T-helper 1 cell treated with Interleukin-12 subunit alpha and Interleukin-12 subunit beta and Interleukin-4 antibody, amounts not matched to agents 30 ng/mL and 1 ng/mL, for 36 hours (primary cell): ENCODE measurements at places on chromosomes 5 and 9. TPM values are rescaled to one million over a fixed set of nuclear protein-coding genes. Genes with fewer than 3 reads are reported as not detected.

The TARS1 gene
- total RNA-seq = 150 TPM in 2 replicates

The QSOX2 gene
- 16.0 and 16.3 TPM in 2 replicates for total RNA-seq

The PPP2R2B gene
- 1.3 TPM in 2 replicates for total RNA-seq

The DAB2 gene
- not detected in 2 replicates for total RNA-seq

The CDX1 gene
- total RNA-seq = not detected in 2 replicates

The CRAT gene
- 15.0 and 15.2 TPM in 2 replicates for total RNA-seq

The GDNF gene
- not detected in 2 replicates for total RNA-seq

The IL33 gene
- total RNA-seq = not detected in 2 replicates

The CDKN2A gene
- total RNA-seq = 22.9 and 23.3 TPM in 2 replicates

The CCL27 gene
- 0.39 TPM in 1 of 2 replicates, not detected in the other for total RNA-seq

The ANGPTL2 gene
- 0.07 TPM in 1 of 2 replicates, not detected in the other for total RNA-seq

The ORM2 gene
- not detected in 2 replicates for total RNA-seq

The URM1 gene
- total RNA-seq = 70.7 and 75.8 TPM in 2 replicates

The TAF11L10 gene
- not detected in 2 replicates for total RNA-seq

The SARDH gene
- total RNA-seq = 0.41 and 0.71 TPM in 2 replicates

The SPTAN1 gene
- 354 and 362 TPM in 2 replicates for total RNA-seq

The SHB gene
- 0.71 and 0.74 TPM in 2 replicates for total RNA-seq

The SLC34A3 gene
- not detected in 2 replicates for total RNA-seq

The NIPAL4 gene
- total RNA-seq = 0.54 and 1.0 TPM in 2 replicates

The PCDHGA10 gene
- 0.20 and 0.27 TPM in 2 replicates for total RNA-seq

The GPX3 gene
- not detected in 2 replicates for total RNA-seq

The SV2C gene
- 0.07 and 0.17 TPM in 2 replicates for total RNA-seq

The TMEM245 gene
- 26.9 and 30.5 TPM in 2 replicates for total RNA-seq

The PTPN3 gene
- 2.1 and 2.8 TPM in 2 replicates for total RNA-seq

The QRFP gene
- not detected in 2 replicates for total RNA-seq

The IGIP gene
- total RNA-seq = 3.9 and 4.0 TPM in 2 replicates

The CDO1 gene
- total RNA-seq = 0.46 and 0.61 TPM in 2 replicates

The PHYHD1 gene
- 2.7 and 2.9 TPM in 2 replicates for total RNA-seq

The DOLK gene
- 11.4 and 13.1 TPM in 2 replicates for total RNA-seq

The SLC27A6 gene
- not detected in 2 replicates for total RNA-seq

The PCDHGA6 gene
- 0.44 and 0.80 TPM in 2 replicates for total RNA-seq

The TTLL11 gene
- 2.8 and 4.2 TPM in 2 replicates for total RNA-seq

The TAF11L2 gene
- not detected in 2 replicates for total RNA-seq

The C9 gene
- total RNA-seq = not detected in 2 replicates

The PCDHB14 gene
- not detected in 2 replicates for total RNA-seq

The SLC6A3 gene
- not detected in 2 replicates for total RNA-seq

The IRX1 gene
- not detected in 2 replicates for total RNA-seq

The SMIM32 gene
- total RNA-seq = not detected in 2 replicates

The CD180 gene
- total RNA-seq = 2.1 TPM in 2 replicates

The BTNL3 gene
- not detected in 2 replicates for total RNA-seq

The DRD1 gene
- not detected in 2 replicates for total RNA-seq

The OCLN gene
- 0.32 and 0.34 TPM in 2 replicates for total RNA-seq

The FAXDC2 gene
- not detected in 2 replicates for total RNA-seq

The SGCD gene
- total RNA-seq = not detected in 2 replicates

The PROB1 gene
- 5.2 TPM in 2 replicates for total RNA-seq

The ASS1 gene
- total RNA-seq = 3.2 and 8.0 TPM in 2 replicates

The PRXL2C gene
- total RNA-seq = 5.4 and 6.7 TPM in 2 replicates
